AG09309 (cell line): ENCODE measurements at places on chromosomes 2 and 18.
A peak's percentile ranks its signal among the peaks of the same experiment; 100 is the strongest.

DNA sequence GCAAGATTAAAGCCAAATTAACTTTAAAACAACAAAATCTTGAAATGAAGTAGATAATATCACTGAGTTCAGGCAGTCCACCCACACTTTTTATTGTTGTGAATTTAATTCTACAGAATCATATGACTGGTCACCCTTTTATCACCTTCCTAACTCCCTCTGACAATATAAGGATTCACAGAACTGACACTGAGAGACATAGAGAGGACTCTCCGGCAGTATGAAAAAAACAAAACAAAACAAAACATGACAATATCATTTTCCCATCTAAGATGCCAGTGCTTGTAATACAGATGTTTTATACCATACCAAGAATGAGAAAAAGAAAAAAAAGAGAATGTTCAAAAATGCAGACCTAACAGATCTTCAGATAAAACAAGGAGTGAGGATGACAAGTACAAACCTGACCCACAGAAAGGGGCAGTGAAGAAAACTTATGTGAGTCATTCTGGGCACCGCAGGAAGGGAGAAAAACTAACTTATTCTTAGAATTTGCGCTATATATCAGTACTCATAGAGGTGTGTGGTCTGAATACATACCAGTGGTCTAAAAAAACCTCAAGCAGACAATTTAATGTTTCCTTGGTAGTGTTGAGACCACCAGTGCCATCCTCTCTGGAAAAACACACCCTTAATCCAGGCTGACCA lies 136.6 kb downstream of the ZAP70 start:
- DNase-seq = no peak

GRCh38 chr2:154620471-154620870 lies 78.0 kb upstream of the KCNJ3 start:
- no peak for DNase-seq

GRCh38 chr2:46937471-46937901 lies 21.9 kb upstream of the MCFD2 start:
- DNase-seq = no peak

- no peak for DNase-seq
Observed at GRCh38 chr2:128376241-128377041, 57.8 kb upstream of the HS6ST1 start.

GRCh38 chr2:1716441-1716840 lies 27.9 kb downstream of the PXDN start:
- DNase-seq = no peak

GRCh38 chr18:49869354-49869753 lies 56.0 kb upstream of the ACAA2 start:
- DNase-seq = no peak

- no peak for DNase-seq
Observed at GRCh38 chr18:6239716-6240115, 175.0 kb downstream of the L3MBTL4 start.

DNA sequence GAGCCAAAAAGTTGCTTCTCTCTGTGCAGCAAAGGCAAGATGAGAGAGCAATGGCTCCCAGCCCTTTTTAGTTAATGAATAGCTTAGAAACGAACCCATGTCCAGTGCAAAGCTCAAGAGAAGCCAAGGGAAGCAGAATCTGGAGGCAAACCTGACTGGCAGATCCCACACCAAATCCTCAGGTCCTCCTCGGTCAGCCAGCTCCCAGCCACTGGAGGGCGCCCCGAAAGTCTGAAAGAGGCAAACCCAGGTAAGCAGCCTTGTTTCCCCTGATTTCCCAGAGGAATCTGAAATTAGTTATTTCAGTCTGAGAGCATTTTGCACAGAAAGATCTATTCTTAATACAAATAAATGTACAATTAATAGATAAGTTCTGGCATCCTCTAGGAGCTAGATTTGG lies 71.3 kb upstream of the PID1 start:
- DNase-seq = no peak

DNA sequence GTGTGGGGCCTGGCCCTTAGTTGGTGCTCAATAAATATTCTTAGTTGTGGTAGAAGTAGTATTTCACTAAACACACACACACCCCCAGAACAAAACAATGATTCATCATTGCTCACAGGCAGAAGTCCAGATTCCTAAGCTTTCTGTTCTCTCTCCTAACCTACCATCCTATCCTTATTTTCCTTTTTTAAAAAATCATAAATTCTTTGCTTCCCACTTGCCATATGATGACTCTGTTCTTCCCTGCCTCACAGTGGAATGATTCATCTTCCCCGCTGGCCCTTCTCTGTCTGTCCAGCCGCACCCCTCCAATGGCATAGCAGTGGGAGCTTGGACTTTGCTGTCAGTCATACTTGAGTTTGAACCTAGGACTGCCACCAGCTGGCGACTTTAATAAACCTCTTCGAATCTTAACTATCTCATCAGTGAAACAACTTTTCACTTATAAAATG lies 5.2 kb downstream of the EML6 start:
- DNase-seq = peak; percentile 77

- no peak for DNase-seq
Observed at GRCh38 chr2:225452677-225453076, 53.2 kb downstream of the NYAP2 start.

DNA sequence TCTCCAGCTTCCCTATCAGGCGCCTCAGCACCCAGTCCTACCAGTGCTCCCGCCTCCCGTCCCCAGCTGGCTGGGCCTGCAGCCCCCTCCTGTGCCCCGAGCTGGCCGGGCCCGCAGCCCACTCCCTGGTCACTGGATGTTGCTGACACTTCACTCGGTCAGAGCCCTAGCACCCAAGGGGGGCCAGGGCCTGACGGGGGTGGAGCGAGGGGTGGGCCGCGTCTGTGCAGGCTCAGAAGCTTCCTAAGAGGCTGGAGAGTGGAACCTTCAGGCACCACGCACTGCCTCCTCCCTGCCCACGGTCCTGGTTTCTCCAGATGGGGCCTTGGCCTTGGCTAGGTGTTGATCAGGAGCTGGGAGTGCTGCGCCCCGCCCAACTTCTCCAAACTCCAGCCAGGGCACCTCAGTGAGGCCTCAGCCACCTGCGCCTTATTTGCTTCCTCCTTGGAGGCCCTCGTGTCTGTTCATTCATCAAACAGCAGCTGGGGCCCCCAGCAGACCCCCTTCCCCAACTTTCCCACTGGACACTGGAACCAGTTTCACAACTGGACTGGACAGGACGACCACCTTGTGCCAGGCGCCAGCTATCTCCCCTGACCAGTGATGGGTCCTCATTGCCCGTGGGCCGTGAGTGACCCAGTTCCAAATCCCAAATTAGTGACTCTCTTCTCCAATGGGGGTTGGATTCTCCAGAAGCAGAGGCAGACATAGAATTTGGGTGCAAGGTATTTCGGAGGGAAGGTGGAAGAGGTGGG lies 16.7 kb downstream of the CAPN10 start:
- DNase-seq = no peak

GRCh38 chr2:84884449-84884848 lies 3.6 kb upstream of the TRABD2A start:
- DNase-seq = no peak

DNA sequence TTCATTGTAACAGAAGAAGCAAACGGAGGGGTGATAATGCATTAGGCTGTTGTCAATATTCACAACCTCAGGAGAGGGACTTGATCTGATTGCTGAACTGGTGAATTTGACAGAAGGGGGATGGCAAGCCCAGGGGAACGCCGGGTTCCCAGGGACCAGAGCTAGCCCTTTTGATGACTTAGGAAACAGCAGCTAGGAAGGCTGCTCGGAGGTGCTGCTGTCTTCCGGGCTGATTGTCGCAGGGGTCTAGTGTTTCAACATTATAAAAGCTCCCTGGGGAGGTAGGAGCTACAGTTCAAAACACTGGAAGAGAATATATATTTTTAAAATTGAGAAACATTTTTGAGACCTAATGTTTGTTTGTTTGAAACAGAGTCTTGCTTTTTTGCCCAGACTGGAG lies 47.3 kb downstream of the CD8B2 start:
- DNase-seq = no peak

- no peak for DNase-seq
Observed at GRCh38 chr2:168770796-168771195, 31.6 kb upstream of the NOSTRIN start.

DNA sequence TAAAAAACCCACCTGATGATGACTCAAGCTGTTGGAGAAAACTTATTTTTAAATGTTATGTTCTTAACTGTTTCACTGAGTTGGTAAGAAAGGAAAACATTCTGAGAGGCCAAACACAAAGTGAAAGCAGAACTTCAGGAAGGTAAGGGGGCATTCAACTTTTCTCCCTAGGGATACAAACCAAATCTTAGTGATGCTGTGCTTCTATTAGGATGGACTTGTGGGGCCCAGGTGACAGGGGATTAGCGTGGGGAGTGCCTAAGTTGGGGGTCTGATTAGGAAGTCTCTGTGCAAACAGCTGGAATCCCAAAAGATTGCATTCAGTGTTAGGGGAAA lies 18.5 kb downstream of the PDCL3 start:
- DNase-seq = no peak

DNA sequence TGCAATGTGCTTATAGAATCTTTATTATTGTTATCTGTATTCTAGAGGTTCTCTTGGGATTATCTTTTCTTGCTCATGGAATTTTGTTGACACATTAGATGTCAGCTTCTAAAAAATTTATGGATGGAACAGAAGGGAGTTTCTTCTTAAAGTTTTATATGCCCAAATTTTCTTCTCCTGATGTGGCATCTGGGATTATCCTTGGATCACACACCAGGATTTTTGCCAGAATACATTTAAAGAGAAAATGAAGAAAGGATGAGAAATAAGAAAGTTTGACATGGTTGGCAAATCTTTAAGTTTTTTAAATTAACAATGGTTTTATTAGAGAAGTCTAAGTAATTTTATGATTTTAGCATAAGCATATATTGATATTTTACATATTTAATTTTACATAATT lies 706.7 kb upstream of the TMEFF2 start:
- no peak for DNase-seq

- peak; percentile 39 for DNase-seq
Observed at GRCh38 chr18:45221363-45221762, 393.9 kb upstream of the SLC14A2 start.

- DNase-seq = no peak
Observed at GRCh38 chr2:8121022-8121825, 560.6 kb upstream of the ID2 start.

DNA sequence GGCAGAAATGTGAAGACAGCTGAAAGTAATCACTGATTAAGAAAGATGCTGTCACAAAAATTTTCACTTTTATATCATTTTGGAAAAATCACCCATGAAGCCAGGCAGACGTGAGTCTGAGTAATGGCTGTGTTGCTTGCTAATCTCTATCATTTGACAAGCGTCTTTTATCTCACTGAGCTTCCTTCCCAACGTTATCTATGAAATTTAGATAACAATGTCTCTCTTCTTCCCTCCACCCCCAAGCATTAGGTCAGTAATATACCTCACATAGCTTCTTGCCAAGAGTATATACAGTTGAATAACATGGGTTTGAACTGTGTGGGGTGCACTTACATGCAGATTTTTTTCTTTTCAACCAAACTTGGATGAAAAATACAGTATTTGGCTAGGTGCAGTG lies 388.6 kb upstream of the NRXN1 start:
- no peak for DNase-seq

DNA sequence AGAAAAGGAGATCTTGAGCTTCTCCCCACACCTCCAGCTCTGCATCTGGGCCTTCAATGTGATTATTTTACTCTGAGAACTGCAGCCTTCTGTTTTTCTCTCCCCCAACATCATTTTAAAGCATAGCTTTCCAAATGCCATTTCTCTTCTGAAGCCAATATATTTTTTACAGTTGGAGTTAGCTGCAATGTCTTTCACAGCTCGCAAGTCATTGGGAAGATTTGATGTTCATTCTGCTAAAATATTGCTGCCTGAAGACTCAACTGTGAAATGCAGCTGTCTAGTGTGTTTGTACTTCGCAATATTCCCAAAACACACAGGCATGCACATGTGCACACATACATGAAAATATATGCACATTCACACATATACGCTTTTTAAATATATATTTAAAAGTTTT lies 295.3 kb downstream of the LRRTM1 start:
- no peak for DNase-seq

GRCh38 chr2:239611222-239611795 lies 210.5 kb upstream of the HDAC4 start:
- DNase-seq = no peak

DNA sequence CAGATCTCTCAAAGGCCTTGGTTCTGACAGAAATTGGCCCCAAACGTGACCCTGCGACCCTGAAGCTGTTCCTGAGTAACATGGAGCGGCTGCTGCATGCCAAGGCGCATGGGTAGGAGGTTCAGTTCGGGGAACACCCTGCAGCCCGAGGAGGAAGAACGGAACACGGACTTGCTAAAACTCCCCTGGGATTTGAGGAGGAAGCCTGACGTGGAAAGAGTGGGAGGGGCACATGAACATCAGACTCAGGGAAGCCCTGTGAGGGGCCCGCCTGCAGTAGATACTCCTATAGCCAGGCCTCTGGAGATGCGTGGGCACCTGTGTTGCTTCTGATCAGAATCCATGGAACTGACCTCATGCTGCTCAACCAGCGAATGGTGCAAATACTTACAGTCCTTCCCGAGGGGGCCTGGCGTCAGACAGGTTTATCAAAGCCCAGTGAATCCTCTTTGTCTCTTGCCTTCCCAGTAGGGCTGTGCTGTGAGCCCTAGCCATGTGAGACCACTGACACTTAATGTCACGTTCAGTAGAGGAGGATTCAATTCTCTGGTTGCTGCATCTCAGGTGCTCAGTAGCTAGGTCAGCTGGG lies 46.8 kb downstream of the IMPA2 start:
- no peak for DNase-seq

DNA sequence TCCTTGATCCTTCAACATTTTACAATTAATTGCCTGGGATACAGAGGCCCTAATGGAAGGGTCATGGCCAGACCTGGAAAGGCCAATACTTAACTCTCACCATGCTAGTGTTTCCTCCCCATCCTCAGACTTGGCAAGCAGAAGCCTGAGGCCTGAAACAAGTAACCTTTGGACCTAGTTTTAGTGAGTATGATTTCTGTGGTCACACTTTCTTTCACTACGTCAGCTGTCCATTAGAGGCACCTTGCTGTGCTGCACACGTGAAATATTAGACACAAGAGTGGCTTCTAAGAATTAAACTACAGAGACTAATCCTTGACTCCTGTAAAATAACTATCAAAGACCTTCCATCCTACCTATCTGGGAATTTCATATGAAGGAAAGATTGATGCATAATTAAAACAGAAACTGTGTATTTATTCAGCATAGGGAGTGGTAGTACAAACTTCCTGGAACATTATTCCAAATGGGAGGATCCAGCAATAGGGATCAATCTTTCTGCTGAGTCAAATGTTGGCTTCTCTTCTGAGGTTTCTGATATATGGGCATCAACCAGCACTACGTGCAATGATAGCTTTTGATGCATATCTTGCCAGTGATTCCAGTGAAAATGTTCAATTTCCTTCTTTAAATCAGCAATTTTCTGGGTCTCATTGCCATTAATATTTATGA lies 249.7 kb downstream of the IKZF2 start:
- no peak for DNase-seq

- peak; percentile 3 for DNase-seq
Observed at GRCh38 chr2:207054521-207054920, 111.2 kb downstream of the KLF7 start.

GRCh38 chr2:45889053-45889452 lies 237.6 kb downstream of the PRKCE start:
- DNase-seq = no peak
